Stimulated activated CD4-positive, alpha-beta T cell treated with anti-CD3 and anti-CD28 coated beads, Interleukin-15, amount 100 ng/mL, for 1 hour (primary cell): ENCODE measurements at places on chromosomes 13 and 19.

DNA sequence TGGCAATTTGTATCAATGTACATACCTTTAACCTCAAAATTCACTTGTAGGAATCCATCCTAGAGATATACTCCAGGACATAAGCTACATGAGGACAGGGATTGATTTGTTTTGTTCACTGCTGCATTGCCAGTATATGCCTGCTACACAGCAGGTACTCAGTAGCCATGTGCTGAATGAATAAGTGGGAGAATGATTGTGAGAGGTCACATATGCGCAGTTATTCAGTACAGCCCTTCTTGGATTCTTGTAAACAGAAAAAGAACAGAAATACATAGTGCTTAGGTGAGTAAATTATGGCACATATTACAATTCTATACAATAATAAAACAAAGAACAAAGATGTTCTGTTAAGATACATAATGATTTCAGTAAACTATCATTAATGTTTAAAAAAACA lies 133.3 kb downstream of the RNF17 start:
- DNase-seq, result no peak

- DNase-seq, result no peak
Observed at GRCh38 chr19:752652-753517, 2.0 kb downstream of the MISP start.

DNA sequence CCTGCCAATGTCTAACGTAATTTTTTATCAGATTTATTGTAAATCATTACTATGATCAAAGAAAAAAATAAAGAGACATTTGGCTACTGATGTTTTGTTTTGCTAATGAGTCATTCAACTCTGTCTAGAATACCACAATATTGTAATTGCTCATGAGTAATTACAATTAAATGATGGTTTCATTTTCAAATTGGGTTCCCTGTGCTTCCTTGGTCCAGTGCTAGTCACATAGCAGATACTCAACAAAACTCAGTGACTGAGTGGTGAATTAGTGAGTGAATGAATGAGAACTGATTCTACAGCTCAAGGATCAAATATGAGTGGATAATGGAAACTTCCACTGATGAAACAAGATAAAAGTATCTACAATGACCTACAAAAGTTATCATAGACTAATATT lies 304.7 kb downstream of the POU4F1 start:
- DNase-seq, result no peak

- DNase-seq, result no peak
Observed at GRCh38 chr13:23739596-23739995, 149.6 kb downstream of the MIPEP start.

DNA sequence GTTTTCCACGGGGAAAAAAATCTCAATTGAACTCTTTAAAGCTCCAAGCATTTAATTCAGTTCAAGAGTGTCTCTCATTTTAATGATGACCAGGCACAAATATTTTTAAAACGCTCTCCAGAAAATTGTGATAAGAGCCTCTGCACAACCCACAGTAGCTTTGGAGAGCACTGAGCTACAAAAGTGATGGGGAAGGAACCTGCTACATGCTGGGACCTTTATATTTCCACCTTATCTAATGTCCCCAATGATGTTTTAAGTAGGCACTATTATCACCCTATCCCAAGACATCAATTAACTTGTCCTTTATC lies 14.1 kb upstream of the CEACAM6 start:
- DNase-seq, result no peak

- no peak for DNase-seq
Observed at GRCh38 chr19:7265963-7266362, 28.3 kb downstream of the INSR start.
